ENCODE measurements at places on chromosomes 5 and 9. TPM values are rescaled to one million over a fixed set of nuclear protein-coding genes. Genes with fewer than 3 reads are reported as not detected.
A peak's percentile ranks its signal among the peaks of the same experiment; 100 is the strongest.

The SMIM32 gene
- not detected for total RNA-seq

The PCBD2 gene
- 28.9 TPM for total RNA-seq

The PAPPA gene
- 1.2 TPM for total RNA-seq

- peak; percentile 37 for DNase-seq
Observed at GRCh38 chr9:128685636-128686489, 3.2 kb upstream of the SET start.

- peak; percentile 52 for DNase-seq
Observed at GRCh38 chr5:73796164-73797131, 170.5 kb downstream of the ARHGEF28 start.

GRCh38 chr5:142686210-142686734 lies 382 bp upstream of the FGF1 start:
- no peak for DNase-seq

The FCN1 gene
- 4.0 TPM for total RNA-seq

DNA sequence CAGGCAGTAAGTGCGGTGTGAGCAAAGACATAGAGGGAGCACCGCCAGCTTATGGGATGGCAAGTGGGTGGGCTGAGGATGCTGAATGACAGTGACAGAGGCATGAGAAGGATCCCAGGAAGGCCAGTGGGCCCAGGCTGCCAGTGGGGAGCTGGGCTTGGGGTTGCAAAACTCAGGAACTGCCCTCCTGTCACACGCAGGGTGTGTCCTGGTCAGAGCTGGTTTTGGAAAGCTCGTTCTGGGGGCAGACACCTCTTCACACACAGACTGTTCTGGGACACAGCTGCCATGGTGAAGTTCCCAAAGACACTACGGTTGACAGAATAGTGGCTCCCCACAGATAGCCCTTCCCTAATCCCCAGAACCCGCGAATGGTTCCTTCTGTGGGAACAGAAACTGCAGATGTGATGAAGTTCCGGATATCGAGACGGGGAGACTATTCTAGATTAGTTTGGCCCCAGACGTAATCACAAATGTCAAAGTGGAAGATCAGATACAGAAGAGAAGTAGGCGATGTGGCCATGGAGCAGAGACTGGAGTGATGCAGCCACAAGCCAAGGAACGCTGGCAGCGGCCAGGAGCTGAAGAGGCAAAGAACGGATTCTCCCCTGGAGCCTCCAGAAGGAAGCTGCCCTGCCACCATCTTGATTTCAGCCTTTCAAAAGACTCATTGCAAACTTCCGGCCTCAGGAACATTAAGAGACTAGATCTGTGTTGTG lies 159.0 kb downstream of the COL23A1 start:
- no peak for DNase-seq

GRCh38 chr5:171387970-171388815 lies 544 bp downstream of the NPM1 start:
- peak; percentile 82 for DNase-seq

GRCh38 chr5:149782018-149782894 lies 52.1 kb downstream of the PPARGC1B start:
- peak; percentile 77 for DNase-seq

The CTSV gene
- total RNA-seq = not detected

DNA sequence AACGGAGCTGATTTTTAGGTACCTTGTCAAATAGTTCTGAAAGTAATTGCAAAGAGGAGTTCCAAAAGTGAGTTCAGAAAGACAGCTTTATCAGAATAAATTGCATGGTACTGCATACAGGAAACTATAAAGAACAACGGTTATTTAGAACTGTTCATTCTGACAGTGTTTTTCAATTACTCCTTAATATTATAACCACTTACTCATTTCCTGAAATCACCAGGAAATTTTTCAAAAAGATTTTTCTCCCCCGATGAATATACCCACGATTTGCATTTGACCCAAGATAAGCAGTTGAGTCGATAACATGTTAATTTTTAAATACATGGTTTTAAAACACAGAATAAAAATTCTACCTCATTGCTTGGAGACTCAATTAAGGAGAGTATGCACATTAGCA lies 9.4 kb downstream of the DOCK8 start:
- no peak for DNase-seq

The GSN gene
- 837 TPM for total RNA-seq

DNA sequence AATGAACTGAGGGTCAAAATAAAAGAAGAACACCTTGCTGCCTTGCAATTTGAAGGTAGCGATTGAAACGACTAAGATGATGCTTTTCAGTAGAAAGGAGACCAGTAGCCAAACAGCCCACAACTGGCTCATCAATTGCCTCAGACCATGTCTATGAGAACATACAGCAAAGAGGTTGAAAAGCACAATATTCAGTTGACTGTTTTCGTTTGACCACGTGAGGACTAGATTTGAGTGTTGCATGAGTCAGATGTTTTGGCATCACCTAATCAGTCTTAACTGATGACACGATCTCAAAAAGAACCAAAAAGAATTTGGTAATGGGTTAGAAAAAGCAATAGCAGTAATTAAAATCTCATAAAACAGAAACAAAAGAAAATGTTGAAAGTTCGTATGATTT lies 82.7 kb upstream of the IL7R start:
- DNase-seq = no peak

DNA sequence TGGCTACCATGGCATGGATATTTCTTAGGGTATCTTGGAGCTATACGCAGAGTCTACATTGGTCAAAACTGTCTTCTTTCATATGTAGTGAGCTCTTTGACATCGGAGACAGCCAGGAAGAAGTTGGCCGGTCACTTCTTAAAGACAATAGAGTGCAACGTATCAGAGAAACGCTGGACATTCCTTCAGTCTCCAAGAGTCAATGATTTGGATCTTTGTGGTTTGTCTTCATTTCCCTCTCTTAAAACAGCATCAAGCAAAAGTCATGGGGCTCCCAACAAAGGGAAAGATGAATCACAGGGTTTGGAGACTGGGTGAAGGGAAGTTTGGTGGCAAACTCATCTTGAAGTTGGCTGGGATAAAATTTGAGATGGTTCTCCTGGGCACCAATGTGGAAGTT lies 320.1 kb downstream of the AGTPBP1 start:
- DNase-seq = no peak

The TMOD1 gene
- total RNA-seq = 192 TPM

The SLC4A9 gene
- not detected for total RNA-seq

- peak; percentile 44 for DNase-seq
Observed at GRCh38 chr9:36407122-36407723, 7.2 kb upstream of the RNF38 start.

GRCh38 chr9:93081081-93081529 lies 14.9 kb upstream of the CARD19 start:
- peak; percentile 32 for DNase-seq

DNA sequence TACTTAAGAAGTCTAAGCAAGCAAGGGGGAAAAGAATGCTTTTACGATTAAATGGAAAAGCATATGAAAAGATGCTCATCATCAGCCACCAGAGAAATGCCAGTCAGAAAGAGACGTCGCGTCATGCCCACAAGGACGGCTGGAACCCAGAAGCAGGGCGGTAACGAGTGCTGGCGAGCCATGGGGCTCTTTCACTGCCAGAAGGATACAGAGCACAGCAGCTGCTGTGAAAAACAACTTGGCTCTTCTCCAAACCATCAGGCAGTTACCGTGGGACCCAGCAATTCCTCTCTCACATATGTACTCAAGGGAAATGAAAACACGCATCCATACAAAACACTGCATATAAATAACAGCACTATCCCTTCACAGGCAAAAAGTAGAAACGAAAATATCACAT lies 95.5 kb downstream of the CAMSAP1 start:
- DNase-seq = peak; percentile 22

The PCDHA1 gene
- not detected for total RNA-seq

The TMC1 gene
- total RNA-seq = not detected

- no peak for DNase-seq
Observed at GRCh38 chr9:14159440-14160216, 154.3 kb downstream of the NFIB start.

The SLC46A2 gene
- total RNA-seq = not detected

DNA sequence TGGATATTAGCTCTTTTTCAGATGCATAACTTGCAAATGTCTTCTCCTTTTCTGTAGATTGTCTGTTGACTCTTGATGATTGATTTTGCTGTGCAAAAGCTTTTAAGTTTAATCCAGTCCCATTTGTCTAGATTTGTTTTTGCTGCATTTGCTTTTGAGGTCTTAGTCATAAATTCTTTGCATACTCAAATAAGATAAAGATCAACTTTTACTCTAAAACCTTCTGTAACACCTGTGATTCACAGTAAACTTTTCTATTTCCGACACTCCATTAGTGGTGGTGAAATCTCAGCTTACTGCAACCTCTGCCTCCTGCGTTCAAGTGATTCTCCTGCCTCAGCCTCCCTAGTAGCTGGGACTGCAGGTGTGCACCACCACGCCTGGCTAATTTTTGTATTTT lies 239.0 kb upstream of the ST8SIA4 start:
- no peak for DNase-seq

The PCDHB5 gene
- total RNA-seq = 1.3 TPM

GRCh38 chr5:58477760-58478376 lies 13.4 kb upstream of the GAPT start:
- DNase-seq = no peak

- no peak for DNase-seq
Observed at GRCh38 chr5:140041099-140041491, 2.0 kb downstream of the NRG2 start.

GRCh38 chr5:72231991-72232703 lies 87.9 kb downstream of the MRPS27 start:
- no peak for DNase-seq

All from Right ventricle myocardium superior (tissue), 1 donor.